SJSA1 (cell line): ENCODE measurements at places on chromosomes 3 and 15. TPM values are rescaled to one million over a fixed set of nuclear protein-coding genes. Genes with fewer than 3 reads are reported as not detected.

Gene ARPP21
- not detected in 2 replicates for total RNA-seq

Gene AGTR1
- total RNA-seq: not detected in 2 replicates

Gene IGF2BP2
- total RNA-seq: 37.9 and 96.5 TPM in 2 replicates

Gene RTP3
- total RNA-seq: not detected in 2 replicates

DNA sequence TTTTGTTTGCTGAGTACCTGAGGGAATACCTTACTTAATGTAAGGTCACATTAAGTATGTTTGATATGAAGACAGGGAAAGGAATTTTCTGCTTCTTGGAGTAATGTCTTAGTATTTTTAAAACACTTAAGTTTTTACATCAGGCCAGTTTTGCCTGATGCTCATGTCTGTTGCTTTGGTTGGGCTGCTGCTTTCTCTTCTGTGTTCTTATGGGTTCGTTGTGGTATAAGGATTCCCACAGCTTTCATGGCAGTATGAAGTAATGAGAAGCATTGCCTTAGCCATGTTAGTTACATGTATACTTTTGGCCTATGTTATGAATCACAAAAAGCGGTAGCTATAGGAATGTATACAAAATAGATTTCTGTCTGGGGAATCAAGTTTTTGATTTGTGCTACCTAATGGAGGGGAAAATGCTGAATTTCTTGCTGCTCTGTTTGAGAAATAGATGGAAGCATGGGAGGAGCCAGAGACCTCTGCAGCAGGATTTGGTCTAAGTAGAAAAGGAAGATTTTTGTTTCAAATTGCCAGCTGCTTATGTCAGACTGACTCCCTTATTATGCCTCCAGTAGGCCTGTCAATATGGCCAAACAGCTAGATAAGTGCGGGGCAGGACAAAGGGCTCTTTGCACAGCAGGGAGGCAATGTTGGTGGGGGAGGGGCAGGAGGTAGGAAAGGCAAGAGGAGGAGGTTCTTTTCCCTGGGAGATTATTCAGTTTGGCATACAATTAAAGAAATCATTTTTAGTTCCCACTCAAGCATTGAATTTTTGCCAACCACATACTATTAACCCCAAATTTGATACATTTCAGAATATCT, 5.2 kb downstream of the SETD5 start:
- H3K27ac ChIP-seq: no peak overlapping the region
- H3K4me1 ChIP-seq: peaks cover 36% of the 10 kb centered on the region
- DNase-seq: no peak
- peaks cover 18% of the 10 kb centered on the region for H3K36me3 ChIP-seq
- H3K4me3 ChIP-seq: no peak overlapping the region

DNA sequence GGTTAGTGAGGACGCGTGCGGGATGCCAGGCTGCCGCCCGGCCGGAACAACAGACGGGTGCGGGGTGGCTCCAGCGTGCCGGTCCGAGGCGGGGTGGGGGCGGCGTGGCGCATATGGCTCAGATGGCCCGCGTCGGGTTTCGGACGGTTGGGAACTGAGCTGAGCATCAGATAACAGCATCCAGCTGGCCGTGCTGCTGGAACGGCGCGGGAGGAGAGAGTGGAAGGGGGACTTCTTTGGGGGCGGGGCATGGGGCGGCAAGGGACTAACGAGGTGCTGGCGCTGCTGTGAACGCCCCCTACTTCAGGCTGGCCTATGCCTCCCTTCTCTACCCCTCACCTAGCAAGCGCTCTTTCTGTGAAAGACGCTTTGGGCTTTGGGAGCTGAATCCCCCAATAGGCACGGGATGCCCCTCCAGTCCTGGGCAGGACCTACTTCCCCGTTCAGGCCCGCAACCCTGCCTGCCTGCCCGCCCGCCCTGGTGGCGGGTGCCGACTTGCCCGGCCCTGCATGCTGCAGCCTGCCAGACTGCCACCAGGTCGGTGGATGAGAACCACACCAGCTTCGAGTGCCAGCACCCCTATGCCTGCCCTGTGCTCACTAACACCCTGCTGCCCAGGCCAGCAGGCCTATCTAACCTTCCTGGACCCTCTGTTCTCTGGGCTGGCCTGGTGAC, 542 bp downstream of the INKA1 start:
- no peak overlapping the region for H3K27ac ChIP-seq
- peak overlapping the region; percentile 80 for H3K4me3 ChIP-seq
- DNase-seq: peak; percentile 22
- H3K27me3 ChIP-seq: no peaks in the 10 kb centered on the region

DNA sequence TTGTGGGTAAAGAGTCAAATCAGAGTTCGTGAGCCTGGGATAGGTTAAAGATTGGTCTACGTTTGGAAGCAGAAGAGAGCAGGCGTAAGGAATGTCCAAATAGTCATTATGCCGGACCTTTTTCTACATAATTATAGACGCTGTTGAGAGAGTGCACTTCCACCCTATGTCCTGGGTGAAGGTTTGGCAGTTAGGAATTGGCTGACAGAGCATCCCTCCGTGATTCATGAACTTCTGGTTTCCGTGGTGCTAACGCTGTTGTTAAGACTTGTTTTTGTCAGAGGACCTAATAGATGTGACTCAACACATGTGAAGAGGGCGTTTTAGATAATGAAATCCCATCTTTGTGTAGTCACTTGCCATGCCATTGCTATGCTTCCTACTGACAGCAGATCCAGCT, 1.1 kb downstream of the EAF1 start:
- H3K36me3 ChIP-seq: peaks cover 46% of the 10 kb centered on the region
- DNase-seq: peak; percentile 15
- peak overlapping the region; percentile 86 for H3K4me3 ChIP-seq
- peak overlapping the region; percentile 25; the same call in 1 of the 2 replicates for H3K27ac ChIP-seq
- peaks cover 7% of the 10 kb centered on the region for H3K4me1 ChIP-seq
- H3K27me3 ChIP-seq: no peaks in the 10 kb centered on the region

GRCh38 chr3:24519368-24520100, 24.9 kb upstream of the THRB start:
- no peak overlapping the region for H3K27ac ChIP-seq
- peaks cover 22% of the 10 kb centered on the region for H3K4me1 ChIP-seq
- H3K27me3 ChIP-seq: no peaks in the 10 kb centered on the region
- no peaks in the 10 kb centered on the region for H3K36me3 ChIP-seq
- no peak overlapping the region for H3K4me3 ChIP-seq
- peak; percentile 19 for DNase-seq

DNA sequence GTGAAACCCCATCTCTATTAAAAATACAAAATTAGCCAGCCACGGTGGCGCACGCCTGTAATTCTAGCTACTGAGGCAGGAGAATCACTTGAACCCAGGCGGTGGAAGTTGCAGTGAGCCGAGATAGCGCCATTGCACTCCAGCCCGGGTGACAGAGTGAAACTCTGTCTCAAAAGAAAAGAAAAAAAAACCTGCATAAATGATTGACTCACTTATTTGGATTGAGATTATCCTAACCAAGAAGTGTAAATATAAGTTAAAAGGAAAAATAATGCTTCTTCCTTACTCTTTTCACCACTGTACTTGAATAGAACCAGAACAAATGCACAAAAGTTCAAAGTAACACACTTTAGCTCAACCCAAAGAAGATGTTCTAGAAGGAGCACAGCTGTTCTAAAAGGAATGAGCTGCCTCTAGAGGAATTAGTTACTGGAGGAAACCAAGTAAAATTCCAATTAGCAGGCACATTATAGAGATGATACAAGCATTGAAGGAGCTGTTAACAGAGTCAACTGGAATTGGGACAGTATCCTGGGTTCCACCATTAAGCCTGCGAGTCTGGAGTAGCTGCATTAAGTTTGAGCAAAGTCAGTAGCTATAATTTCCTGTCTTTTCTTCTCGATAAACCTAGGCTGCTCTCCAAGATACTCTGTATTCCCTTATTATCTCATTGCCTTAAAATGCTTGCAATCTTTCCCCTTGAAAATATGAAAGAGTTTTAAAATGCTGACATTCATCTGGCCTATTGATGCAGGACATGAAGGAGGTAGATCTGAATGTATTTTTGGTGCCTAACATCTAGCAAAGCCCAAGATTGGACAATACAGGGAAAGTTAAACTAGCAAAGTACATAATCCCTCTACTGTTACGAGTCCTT, 9.5 kb downstream of the MTHFS start:
- no peaks in the 10 kb centered on the region for H3K4me1 ChIP-seq
- H3K36me3 ChIP-seq: peaks cover 47% of the 10 kb centered on the region

- peaks cover 26% of the 10 kb centered on the region for H3K4me1 ChIP-seq
- no peak overlapping the region for H3K4me3 ChIP-seq
- no peak for DNase-seq
These were observed 99.8 kb upstream of the STRIT1 start for GRCh38 chr3:155393316-155393715.

DNA sequence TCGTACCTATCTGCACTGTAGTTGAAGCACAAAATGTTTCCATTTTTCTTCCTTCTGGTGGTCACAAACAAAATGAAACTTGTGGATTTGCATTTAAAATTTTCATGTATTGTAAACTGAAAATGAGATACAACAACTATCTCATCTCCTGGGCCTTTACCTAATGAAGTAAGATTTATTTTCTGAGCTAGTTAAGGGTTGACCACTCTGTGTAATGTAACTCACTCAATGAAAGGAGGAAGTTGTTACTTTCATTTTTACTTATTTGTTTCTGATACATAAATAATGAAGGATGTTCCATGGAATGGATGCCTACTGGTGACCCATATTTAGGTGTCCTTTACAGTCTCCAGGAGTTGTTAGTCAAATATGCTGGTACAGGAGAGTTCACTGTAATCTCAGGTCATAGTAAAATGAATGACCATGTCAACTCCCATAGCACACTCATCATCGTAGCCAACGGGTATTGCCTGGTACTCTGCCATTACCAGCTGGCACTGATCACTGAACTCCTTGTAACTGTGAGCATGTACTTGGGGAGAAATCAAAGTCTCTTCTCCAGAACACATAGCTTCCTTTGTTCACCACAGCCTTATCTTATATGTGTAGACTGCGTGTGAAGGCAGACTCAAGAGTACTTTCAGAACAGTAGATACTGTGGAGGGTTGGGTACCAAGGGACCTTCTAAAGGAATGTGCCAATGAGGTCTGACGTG, 474.2 kb upstream of the ROBO2 start:
- no peak overlapping the region for H3K27ac ChIP-seq
- H3K4me3 ChIP-seq: no peak overlapping the region
- no peaks in the 10 kb centered on the region for H3K27me3 ChIP-seq

GRCh38 chr3:45462522-45463265, 74.3 kb downstream of the LARS2 start:
- no peak overlapping the region for H3K27ac ChIP-seq
- peaks cover 20% of the 10 kb centered on the region for H3K36me3 ChIP-seq
- H3K4me3 ChIP-seq: no peak overlapping the region
- DNase-seq: no peak

DNA sequence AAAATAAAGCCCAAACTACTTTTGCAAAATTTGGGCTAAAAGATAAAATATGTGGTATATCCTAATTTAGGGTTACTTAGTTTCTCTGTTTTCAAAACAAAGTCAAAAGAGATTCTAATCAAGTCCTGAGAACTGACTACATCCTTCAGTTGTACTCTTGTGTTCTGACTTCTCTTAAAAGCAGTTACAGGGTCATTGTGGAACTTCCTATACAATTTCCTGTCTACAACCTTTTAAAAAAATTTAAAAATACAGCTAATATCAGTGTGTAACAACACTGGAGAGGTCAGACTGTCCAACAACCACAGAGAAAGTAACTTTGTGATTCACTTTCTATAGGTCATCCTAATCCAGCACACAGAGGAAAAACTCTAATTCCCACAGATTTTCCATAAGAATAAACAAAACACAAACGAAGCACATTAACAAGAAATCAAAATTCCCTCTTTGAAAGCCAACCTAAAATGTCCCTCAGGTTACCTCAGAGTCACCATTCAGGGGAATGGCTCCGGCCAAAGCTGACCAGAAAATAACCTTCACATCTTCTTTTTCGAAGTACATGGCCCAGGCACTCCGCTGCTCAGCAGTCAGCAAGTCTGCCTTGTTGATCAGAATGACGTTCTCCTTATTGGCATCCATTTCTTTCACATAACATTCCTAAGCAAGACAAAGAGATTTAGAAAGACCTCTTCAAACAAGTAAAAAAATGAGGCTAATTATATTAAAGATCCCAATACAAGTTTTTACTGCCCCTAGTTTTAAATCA, 13.3 kb downstream of the LSG1 start:
- peaks cover 4% of the 10 kb centered on the region; the same call in 1 of the 2 replicates for H3K4me1 ChIP-seq
- H3K4me3 ChIP-seq: no peak overlapping the region
- DNase-seq: no peak

DNA sequence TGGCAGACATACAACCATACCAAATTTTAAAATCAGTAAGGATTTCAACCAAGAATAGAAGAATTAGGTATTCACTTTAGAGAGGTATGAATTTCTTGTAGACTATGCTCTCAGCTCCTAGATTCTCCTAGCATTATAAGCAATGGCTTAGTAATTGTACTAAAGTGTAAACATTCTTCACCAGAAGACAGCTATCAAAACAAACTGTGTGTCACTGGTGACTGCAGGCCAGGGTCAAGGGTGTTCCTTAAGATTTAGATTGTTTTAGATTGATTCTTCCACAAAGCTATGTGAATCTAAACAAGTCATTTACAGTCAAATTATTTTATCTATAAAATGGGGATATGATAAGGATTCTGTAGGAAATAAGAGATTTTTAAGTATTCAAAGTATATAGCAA, 23.1 kb upstream of the GP5 start:
- no peak overlapping the region for H3K27ac ChIP-seq
- no peaks in the 10 kb centered on the region for H3K27me3 ChIP-seq
- DNase-seq: no peak
- peaks cover 14% of the 10 kb centered on the region for H3K4me1 ChIP-seq
- H3K36me3 ChIP-seq: peaks cover 61% of the 10 kb centered on the region

- no peaks in the 10 kb centered on the region for H3K27me3 ChIP-seq
- no peaks in the 10 kb centered on the region for H3K36me3 ChIP-seq
- no peaks in the 10 kb centered on the region for H3K4me1 ChIP-seq
- no peak overlapping the region for H3K4me3 ChIP-seq
- H3K27ac ChIP-seq: no peak overlapping the region
These were observed 15.3 kb downstream of the FOXP1 start for GRCh38 chr3:71568207-71568606.

- no peak overlapping the region for H3K4me3 ChIP-seq
- peaks cover 83% of the 10 kb centered on the region for H3K4me1 ChIP-seq
- H3K27me3 ChIP-seq: no peaks in the 10 kb centered on the region
- peak; percentile 88 for DNase-seq
- H3K27ac ChIP-seq: peak overlapping the region; percentile 98
These were observed 118.8 kb downstream of the LPP start for GRCh38 chr3:188272481-188273372.

DNA sequence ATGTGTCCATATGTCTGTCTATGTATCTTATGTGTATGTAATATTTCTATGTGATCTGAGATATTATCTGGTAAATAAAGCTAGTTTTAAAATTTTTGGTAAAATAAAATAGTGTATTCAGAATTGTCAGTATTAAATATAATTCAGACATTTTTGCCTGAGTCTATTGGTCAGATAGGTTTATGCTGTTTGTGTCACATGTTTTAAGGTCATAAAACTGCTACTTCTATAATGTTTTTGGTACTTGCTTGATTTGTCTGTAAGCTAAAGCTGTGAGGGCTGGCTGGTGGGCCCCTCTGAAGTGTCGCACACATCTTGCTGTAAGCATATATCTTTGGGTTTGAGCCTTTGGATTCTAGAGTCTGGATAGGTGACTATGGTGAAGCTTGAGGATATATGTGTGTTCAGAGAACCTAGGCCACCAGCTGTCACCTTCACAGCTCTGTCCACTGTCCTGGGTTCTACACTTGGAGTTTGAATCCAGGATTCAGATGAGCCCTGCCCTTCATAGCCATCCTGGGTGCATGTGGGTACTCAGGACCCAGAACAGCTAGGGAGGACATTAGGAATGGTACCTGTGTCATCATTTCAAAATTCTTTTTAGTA, 71.8 kb upstream of the STRIT1 start:
- DNase-seq: no peak
- no peaks in the 10 kb centered on the region for H3K4me1 ChIP-seq
- H3K27me3 ChIP-seq: no peaks in the 10 kb centered on the region
- no peak overlapping the region for H3K27ac ChIP-seq

GRCh38 chr3:146589899-146590508, 15.1 kb downstream of the PLSCR5 start:
- no peaks in the 10 kb centered on the region for H3K36me3 ChIP-seq
- DNase-seq: no peak
- H3K27ac ChIP-seq: no peak overlapping the region
- H3K4me3 ChIP-seq: no peak overlapping the region
